ENCODE measurements at places on chromosomes 13 and 19. TPM values are rescaled to one million over a fixed set of nuclear protein-coding genes. Genes with fewer than 3 reads are reported as not detected.

Gene SIGLEC11
- total RNA-seq: not detected

Gene SLC8A2
- total RNA-seq: 0.34 TPM

Gene PLEKHF1
- total RNA-seq: 15.0 TPM

Gene TJP3
- not detected for total RNA-seq

Gene SOX21
- not detected for total RNA-seq
